ENCODE measurements at places on chromosomes 7 and 10.

GRCh38 chr10:107577221-107577620 lies 412.7 kb upstream of the SORCS1 start:
- no peak for DNase-seq

GRCh38 chr7:95777269-95777668 lies 4.9 kb downstream of the DYNC1I1 start:
- no peak for DNase-seq

DNA sequence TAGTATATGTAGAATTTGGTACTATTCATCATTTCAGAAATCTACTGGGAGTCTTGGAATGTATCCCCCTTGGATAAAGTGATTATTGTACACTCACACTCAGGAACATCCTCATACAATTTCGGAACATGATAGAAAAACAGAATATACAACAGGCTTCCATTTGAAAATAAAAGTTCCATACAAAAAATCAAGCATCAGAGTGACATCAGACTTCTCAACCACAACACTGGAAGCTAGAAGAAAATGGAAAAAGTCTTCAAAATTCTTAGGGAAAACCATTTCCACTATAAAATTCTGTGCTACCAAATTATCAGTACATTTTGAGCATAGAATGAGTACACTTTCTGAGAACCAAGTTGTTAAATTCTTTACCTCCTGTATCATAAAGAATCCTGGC lies 8.8 kb downstream of the LYZL1 start:
- no peak for DNase-seq

- no peak for DNase-seq
Measured at GRCh38 chr10:96614515-96614914, 27.7 kb upstream of the TM9SF3 start.

- DNase-seq = no peak
Measured at GRCh38 chr10:48576501-48576900, 28.4 kb downstream of the ARHGAP22 start.

DNA sequence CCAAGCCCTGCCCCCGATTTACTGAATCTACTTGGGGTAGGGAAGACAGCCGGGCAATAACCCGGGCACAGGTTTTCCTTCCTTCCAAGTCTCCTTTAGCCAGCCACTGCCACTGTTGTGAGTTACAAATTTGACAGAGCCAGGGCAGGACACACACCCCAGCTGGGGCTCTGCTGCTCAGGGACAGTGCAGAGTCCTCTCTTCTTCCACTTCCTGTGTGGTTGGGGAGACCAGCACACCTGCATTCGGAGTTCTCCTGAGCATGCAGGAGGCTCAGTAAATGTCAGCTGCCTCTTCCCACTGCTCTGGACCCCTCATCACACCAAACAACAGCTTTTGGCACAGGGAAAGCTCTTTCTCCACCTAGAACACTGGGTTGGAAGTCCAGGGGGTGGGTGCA lies 21.3 kb downstream of the CHST15 start:
- no peak for DNase-seq

GRCh38 chr7:49803812-49804211 lies 30.4 kb downstream of the VWC2 start:
- no peak for DNase-seq

DNA sequence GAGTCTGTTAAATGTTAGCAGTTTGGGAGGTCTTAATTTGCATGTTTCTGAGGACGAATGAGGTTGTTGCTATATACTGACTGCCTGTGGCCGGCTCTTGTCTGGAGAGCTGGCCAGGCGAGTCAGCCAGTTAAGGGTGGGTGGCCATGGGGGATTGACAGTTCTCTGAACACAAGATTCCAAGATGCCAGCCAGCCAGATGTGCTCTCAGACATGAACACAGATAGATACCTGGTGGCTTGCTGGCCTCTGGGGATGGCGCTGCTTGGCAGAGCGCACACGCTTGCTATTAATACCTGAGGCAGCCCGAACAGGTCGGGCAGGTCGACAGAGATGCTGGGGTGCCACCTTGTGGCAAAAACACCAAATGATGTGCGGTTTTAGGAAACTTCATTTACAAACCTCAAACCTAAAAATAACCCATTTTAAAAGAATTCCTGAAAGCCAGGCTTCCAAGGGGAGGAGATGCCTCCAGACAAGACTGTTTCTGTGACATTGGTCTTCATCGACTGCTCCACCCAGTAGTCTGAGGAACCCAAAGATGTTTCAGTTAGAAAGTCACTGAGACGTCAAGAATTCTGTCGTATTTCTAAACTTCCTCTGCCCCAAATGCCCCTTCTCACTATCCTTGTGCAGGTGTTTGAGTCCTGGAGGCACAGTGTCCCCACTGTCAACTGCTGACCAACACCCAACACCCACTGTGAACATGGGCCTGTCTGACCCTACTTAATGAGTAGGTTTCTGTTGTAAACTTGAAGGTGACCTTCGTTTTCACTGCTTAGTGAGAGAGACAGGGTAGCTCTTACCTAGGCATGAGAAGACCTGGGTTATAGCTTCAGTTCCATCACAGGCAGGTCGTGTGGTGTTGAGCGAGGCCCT lies 123.4 kb downstream of the NT5C2 start:
- no peak for DNase-seq

GRCh38 chr10:117553142-117553814 lies 10.7 kb downstream of the EMX2 start:
- DNase-seq = no peak

GRCh38 chr10:75764974-75765788 lies 333.8 kb downstream of the LRMDA start:
- DNase-seq = no peak

GRCh38 chr7:140767418-140767817 lies 70.9 kb downstream of the NDUFB2 start:
- no peak for DNase-seq

DNA sequence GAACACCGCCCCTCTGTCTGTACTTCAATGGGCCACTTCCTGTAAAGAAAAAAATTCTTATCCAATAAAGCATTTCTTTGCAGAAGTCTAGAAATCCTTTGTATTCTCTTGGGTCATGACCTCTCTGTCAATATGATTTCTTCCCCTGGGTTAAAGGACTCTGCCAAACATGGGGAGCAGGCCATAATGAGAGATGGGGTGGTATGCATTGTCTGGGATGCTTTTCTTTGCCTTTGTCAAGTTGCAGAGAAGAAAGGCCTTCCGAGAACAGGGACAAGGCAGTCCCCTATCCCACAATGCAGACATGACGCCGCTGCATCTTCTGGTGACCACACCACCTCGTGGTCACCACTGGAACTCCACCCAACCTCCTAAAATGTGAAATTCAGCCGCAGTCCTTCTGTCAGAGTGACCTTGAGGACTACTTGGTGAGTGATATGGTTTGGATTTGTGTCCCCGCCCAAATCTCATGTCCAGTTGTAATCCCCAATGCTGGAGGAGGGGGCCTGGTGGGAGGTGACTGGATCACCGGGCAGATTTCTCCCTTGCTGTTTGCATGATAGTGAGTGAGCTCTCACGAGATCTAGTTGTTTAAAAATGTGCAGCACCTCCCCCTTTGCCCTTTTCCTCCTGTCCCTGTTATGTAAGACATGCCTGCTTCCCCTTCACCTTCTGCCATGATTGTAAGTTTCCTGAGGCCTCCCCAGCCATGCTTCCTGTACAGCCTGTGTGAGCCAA lies 15.2 kb upstream of the FRMPD2 start:
- no peak for DNase-seq

GRCh38 chr10:18399158-18399557 lies 252.2 kb downstream of the NSUN6 start:
- no peak for DNase-seq

All from SIG-M5 (cell line).